ENCODE measurements at places on chromosomes 3 and 15.
A peak's percentile ranks its signal among the peaks of the same experiment; 100 is the strongest.

DNA sequence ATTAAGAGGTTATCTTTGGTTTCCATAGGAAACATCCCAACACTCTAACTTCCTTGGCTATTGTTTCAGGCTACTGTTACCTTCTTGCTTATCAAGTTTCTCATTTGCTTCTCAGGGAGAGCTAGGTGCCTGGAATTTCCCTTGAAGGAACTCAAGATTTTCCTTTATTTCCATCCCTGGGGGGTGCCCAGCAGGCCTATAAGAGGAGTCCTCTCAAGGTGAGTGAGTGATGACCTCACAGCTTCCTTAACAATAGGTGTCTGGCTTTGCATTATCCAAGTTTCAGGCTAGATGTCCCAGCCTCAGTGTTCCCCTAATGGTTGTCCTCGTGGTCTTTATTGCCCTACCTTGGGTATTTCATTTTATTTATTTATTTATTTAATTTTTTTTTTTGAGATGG lies 12.1 kb upstream of the CTSH start:
- DNase-seq, result no peak

DNA sequence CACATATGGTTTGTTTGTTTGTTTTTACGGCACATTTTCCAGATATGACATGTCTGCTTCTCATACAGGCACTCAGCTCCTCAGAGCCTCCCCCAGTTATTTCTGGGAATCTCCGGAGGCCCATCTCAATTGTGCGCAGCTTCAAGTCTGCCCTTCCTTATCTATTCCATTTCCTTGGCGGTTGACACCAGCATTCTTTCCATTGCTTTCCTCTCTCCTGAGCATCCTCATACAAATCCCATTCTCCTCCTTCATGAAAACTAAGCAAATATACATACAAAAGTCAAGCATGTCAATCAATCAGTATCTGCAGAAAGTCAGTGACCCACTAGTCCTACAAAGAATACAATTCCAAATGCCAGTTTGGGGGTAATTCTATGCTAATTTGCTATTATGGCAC lies 166.7 kb downstream of the SQOR start:
- DNase-seq, result no peak

DNA sequence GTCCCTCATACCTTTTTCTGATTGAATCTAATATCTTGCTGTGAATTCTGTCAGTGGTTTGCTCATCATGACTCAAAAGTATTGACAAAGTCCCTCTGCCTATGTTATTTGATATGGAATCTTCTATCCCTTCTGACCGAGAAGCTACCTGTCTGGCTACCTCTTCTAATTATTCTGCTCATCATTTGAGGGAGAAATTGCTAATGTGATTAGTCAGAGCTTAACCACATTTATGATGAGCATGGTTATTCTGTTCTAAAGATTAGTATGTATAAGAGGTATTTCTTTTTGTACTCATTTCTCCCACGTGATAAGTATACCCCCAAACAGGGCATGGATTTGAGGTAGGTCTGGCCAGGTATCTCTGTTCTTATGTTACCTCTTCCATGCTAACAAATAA lies 428.4 kb upstream of the KCNMB2 start:
- no peak for DNase-seq

GRCh38 chr3:147415874-147416273 lies 6.7 kb downstream of the ZIC1 start:
- DNase-seq, result no peak

DNA sequence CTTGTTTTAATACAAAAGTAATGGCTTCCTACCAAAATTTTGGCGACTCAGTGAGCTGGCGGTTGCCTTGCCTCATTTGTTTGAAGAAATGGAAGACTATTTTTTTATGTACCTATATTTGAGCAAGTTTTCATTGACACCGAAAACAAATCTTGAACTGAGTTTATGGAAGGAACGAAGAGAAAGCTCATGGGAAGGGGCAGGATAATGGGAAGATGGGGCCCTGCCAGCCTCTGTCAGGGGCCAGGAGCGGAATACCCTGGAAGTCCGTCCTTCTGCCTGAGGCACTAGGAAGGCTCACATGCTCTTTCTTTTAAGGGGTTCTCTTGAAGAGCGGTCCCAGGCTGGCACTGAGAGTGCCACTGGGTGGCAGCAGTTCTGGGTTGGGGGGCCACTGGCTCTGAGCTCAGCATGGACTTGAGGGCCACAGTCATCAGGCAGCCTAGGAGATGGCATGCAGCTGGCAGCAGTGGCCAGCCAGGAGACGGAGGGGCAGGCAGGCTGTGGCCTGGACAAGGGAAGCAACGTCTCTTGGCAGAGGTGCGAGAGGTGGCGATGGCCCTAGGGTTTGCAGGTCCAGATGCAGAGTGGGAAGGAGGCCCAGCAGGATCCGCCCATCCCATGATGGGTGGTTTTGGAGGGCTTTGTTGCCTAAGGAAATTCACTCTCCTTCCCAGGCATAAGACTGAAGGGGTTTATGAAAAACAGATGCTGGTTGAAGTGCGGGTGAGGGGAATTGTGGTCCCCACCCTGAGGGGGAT lies 41.6 kb downstream of the ISG20 start:
- no peak for DNase-seq

- DNase-seq, result no peak
These were observed 314.5 kb downstream of the TLE3 start for GRCh38 chr15:69783211-69783610.

DNA sequence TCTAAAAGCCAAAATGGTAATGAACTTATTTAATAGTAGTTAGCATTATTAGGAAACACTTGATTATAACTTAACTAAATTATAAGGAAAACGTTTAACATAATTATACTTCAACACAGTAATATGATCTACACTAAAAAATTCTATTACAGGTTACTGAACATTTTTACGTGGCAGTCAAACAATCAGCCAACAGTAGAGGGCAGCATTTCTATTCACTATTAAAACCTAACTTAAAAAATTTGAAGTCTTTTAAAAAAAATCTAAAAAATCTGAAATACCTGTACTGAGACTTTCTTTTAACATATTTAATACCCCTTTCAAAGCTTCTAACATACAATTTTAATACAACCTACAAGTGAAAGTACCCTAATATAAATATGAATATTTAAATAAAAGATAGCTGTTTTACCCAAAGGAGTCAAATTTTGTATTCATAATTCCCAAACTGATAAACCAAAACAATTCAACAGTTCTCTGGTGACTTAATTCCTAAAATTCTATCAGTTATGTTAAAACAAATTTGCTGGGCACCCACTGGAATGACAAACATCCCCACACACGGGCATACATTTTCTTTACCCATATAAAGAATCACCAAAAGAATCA lies 41.5 kb downstream of the DLG1 start:
- no peak for DNase-seq

DNA sequence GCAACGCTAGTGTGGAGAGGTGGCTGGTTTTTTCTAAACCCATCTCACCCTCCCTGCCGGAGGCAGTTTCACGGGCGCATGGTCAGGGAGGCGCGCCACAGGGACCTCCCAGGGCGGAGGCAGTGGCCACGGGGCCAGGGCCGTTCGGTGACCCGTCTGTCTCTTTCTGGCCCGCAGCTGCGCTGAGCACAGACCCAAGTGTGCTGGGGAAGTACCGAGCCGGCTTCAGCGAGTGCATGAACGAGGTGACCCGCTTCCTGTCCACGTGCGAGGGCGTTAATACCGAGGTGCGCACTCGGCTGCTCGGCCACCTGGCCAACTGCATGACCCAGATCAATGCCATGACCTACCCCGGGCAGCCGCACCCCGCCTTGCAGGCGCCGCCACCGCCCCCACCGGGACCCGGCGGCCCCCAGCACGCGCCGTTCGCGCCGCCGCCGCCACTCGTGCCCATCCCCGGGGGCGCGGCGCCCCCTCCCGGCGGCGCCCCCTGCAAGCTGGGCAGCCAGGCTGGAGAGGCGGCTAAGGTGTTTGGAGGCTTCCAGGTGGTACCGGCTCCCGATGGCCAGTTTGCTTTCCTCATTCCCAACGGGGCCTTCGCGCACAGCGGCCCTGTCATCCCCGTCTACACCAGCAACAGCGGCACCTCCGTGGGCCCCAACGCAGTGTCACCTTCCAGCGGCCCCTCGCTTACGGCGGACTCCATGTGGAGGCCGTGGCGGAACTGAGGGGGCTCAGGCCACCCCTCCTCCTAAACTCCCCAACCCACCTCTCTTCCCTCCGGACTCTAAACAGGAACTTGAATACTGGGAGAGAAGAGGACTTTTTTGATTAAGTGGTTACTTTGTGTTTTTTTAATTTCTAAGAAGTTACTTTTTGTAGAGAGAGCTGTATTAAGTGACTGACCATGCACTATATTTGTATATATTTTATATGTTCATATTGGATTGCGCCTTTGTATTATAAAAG lies 1.8 kb downstream of the HES1 start:
- DNase-seq, result no peak

- no peak for DNase-seq
These were observed 14.2 kb upstream of the PPP1R2 start for GRCh38 chr3:195557322-195557721.

DNA sequence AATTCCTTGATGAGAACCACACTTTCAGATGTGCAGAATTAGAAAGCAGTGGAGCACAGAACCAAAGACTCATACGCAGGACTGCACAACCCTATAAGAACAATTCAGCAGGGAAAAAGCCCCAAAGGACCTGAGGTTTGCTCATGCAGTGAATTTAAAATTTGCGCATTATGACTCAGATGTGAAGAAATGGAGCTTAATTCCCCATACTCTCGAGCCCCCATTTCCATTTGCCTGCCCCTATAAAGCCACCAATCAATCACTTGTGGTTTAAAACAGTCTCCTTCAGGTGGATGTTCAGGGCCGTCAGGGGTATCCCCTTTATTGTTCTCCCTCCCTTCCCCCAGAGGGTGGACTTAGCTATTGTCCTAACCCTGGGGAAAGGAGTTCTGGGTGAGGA lies 221.2 kb downstream of the IGSF11 start:
- DNase-seq, result no peak

- peak; percentile 44 for DNase-seq
These were observed 2.9 kb upstream of the FAM43A start for GRCh38 chr3:194682694-194683310.

DNA sequence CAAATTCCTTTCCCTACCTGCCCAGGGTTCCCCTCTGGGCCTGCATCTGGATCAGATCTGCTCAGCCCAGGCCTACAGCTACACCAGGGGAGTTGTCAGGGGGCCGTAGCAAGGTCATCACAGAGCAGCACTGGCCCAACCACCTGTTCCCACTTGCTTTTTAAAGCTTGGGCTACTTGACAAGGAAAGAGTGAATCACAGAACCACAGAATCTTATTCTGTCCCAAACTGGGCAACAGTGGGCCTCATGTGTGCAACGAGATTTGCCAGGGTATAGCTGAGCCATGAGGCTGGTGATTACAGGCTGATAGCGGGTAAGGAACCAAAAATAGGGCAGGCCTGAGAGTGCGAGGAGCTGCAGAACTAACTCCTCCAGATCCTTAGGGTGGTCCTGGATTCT lies 66.7 kb downstream of the MYLK start:
- no peak for DNase-seq

DNA sequence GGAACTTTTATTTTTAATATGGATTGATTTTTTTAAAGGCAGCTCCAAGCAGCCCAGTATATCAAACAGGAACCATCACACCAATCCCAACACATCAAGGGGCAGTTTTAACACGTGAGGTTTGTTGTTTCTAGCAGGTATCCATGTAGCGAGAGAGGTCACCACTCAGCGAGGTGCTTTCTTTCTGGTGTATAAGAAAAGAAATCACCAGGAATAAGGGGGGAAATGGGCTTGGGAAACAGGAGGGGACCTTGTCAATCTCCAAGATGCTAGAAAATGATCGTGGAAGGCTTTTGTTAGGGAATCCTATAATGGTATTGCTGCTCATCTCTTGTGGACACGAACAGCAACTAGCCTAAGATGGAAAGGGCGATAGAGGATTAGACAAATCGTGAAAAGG lies 402.9 kb upstream of the ATP11B start:
- DNase-seq, result no peak

DNA sequence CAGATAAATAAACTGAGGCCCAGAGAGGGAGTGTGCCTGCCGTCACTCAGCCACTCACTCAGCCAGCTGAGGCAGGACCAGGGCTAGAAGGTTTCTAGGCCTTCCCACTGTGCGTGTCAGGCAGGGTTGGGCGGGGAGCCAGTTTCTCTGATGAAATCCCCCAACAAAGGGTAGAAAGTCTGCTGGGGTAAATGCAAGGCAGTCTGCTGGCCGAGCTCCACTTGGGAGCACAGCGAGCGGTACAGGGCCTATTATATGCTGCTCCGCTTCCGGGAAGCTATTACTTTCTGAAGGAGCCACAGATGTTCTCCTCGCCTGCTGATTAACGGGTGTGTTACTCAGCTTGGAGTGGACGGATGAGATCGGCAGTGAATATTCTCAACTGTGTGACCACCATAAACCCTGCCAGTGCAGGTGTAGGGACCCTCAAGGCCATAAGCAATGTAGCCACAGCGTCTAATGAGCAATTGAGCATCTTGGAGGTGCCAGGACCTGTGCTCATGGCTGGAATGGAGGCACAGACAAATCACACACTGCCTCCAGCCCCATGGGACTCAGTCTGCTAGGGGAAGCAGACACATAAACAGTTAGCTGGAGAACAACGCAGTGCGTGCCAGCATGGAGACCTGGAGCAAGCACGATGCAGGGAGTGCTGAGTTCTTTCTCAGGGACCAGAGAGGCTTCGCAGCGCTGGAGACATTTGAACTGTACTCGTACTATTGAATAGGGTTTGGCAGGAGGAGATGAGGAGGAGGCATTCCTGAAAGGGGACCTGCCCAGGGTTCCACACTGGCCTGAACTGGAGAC lies 42.1 kb downstream of the CORO2B start:
- DNase-seq, result no peak

DNA sequence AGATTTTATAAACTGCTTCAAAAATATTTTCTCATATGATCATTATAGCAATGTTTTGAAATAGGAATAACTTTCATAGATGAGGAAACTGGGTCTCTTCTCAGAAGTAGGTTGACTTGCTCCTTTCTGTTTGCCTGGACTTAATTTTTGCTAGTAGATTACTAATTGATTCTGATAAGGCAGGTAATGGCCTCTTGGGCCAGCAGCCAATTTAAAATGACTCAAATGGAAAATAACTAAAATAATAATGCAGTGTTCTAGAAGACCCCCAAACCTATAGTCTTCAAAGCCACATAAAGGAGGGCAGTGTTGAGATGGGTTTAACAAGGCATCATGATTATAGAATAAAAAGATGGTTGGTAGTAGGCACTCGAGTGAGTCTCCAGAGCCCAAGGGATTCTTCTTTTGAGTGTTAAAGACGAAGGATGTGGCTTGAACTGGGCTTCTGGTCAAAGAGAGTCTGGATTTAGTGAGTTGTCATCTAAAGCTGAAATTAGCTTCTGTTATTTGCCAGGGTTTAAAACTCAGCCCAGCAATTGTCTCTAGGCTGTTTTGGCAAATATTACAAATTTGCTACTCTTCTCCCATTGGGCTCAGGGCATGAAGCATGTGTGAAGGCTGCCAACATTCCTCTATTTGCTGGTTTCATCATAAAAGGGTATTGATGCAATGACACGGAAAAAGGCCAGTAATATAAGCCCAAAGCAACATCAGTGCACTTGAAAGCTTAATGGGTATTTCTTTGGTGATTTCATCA lies 297.1 kb upstream of the MEIS2 start:
- DNase-seq, result no peak

DNA sequence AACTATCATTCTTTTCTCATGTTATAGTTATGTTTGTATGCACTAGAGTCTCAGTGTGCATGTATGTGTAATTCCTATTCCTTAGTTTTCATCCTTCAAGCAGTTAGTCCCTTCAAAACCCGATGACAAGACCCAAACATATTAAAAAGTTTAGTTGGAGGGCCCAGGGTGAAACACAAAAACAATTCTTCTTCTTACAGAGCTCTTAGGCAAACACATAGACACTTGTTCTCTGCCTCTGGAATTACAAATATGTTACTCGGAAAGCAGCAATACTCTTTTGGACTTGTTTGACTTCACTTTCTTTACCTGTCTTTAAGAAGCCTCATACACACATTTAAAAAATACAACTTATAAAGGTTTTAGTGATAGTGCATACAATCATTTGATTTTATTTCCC lies 763 bp upstream of the CNTN6 start:
- DNase-seq, result no peak

All from stimulated activated CD4-positive, alpha-beta T cell treated with anti-CD3 and anti-CD28 coated beads, Interleukin-1b, Interleukin-23, amount 100 ng/mL, for 4 hours (primary cell).